Activated T-cell treated with anti-CD3 and anti-CD28 coated beads, Interleukin-2, amount 50 U/mL, for 72 hours (primary cell): ENCODE measurements at places on chromosomes 12 and 14. TPM values are rescaled to one million over a fixed set of nuclear protein-coding genes. Genes with fewer than 3 reads are reported as not detected.

DNA sequence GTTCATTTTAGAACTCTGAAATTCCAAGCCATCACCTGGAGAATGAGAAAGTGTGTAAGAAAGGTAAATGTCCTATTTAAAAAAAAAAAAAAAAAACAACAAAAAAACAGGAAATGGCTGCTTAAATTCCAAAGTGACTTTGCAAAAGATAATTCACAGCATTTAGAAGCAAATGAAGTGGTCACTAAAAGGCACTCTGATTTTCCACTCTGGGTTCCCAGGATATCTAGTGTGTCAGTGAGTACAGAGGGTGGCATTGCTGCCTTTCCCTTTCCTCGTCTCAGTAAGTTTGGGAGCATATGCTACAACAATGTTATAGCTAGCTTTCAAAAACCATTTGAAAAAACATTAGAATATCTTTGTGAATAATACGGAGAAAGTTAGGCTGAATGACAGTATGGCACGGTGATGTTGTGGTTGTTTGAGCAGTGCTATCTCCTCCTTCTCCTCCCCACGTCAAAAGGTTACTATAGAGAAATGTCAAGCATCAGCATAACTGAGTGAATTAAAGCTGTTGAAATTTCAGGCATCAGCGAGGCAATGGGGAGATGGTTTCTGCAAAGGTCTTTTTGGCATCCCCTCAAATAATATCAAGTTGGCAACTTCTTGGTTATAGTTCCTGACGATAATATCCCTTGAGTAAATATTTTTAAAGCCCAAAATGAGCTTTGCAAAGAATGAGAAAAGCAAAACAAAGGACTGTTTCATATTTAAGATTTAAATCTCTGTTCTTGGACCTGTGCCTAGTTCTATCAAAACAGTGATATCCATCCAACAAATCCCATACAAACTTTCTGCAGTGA is 164.5 kb upstream of the E2F7 start:
- no peak for DNase-seq

GRCh38 chr12:127063339-127064072 is 1203.5 kb upstream of the TMEM132C start:
- no peak for DNase-seq

GRCh38 chr14:22509751-22510300 is 79.2 kb downstream of the DAD1 start:
- no peak for DNase-seq

The KRT83 gene
- total RNA-seq, result not detected
